Stimulated activated naive CD8-positive, alpha-beta T cell treated with anti-CD3 and anti-CD28 coated beads, Interleukin-15, amount 100 ng/mL, for 72 hours (primary cell): ENCODE measurements at places on chromosomes 1 and 21.

GRCh38 chr1:186165303-186165702, 209.8 kb downstream of the TPR start:
- DNase-seq: no peak

- DNase-seq: no peak
Measured at GRCh38 chr1:70247122-70247521, 25.9 kb downstream of the SRSF11 start.

- no peak for DNase-seq
Measured at GRCh38 chr21:15592271-15592860, 137.4 kb upstream of the USP25 start.

DNA sequence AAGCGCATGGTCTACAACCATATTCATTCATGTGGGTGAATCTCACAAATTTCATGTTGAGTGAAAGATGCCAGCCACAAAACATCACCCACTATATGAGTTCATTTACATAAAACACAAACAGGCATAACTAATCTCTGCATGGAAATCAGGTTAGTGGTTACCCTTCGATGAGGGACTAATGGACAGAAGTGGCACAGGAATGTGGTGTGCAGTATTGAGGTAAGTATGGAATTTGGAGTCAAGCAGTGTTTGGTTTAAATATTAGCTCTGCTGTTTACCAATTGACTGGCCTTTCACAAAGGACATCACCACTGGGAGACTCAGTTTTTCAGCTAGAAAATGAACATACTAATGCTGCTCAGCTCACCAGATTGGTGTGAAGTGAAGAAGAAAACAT, 24.2 kb downstream of the CCDC185 start:
- no peak for DNase-seq

GRCh38 chr1:41241354-41241748, 755 bp downstream of the SCMH1 start:
- DNase-seq: peak; percentile 65

DNA sequence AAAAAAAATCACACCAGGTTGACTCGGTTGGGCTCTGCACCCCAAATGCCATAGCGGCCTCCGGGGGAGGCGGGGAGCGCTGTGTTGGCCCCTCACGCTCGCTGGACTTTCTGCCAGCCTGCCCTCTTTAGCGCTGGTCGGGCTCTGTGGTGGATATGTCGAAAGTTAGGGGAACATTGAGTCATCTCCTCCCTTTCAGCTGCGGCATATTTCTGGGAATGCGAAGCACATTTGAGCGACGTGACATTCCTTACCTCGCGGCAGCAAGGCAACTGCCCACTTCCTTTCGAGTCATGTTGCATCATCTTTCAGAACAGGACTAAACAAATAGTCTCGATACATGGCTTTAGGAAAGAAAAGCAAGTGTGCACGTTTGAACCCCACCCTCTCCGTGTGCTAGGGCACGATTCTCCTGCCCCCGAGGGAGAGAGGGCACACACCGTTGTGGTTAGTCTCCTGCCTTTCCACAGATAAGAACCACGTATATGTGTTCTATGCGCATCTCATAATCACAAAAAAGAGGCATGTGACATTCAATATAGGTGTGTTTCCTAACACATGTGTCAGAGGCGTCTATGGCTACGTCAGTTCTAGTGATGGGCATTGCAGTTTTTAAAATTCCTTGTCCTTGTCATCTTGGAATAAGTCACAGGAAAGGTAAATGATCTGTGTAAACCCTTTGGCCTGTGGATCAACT, 105.9 kb upstream of the SLC45A1 start:
- DNase-seq: no peak

GRCh38 chr1:44698138-44698537, 23.6 kb downstream of the ARMH1 start:
- no peak for DNase-seq

DNA sequence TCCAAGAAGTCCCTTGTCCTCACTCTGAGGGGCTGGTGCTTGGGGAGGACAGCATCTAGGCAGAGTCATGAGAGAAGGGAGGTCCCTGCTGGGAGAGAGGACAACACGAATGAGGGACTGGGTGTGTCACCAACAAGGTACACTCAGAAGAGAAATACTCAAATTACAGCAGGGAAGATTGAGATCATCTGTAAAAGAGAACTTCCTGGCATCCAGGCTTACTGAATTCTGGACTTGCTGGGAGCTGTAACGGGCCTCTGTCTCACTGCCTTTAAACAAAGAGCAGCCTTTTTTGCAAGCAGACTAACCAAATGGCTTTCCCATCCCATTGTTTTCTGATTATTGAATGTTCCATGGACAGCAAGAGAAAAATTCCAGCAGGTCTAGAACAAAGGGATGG, 195.7 kb upstream of the RAB4A start:
- DNase-seq: no peak

DNA sequence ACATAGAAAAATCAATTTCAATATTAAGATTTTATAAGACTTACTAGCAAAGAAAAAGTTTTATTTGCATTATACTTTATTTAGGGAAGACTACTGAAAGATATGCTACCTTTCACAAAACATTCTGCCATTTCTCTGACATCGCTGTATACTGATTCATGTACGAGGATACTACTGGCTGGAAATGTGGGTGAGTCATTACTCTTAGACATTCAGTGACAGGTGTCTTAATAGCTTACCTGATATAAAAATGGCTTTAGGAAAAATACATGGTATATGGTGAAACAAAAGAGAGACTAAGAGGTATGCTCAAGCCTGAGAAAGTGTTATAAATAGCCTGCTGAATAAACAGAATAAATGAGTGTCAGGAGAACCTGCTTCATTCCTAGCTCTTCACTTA, 73.0 kb upstream of the EXO1 start:
- DNase-seq: no peak

DNA sequence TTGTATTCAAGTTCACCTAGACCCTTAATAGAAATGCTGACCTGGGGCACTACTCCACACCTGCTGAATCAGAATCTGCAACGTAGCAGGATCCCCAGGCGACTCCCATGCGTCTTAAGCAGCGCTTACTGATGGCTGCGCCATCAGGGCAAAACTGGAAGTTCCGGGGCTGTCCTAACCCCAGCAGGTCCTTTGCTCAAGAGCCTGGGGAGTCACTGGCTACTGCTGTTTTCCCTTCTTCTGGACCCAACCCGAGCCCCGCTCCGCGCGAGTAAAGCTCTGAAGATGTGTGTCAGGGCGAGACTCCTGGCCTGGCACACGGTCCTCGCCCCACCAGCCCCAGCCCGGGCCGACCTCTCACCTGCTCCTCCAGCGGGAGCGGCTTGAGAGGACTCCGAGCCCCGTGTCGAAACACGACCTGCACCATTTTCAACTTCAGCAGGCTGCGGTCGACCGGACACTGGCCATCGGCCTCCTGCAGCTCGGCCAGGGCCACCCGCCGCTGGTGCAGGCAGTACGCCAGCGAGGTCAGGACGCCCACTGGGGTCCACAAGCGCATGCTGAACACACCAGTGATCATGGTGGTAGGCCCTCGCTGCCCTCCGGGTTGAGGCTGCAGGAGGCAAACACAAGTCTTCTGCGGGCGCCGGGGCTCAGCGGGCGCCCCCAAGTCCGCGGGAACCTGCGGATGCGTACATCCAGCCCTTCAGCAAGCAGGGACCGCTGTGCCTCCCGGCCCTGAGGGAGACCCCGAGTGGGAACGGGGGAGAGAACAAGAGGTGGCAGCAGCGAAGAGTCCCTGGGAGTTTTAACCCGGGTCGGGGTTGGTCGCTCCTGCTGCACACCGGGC, 630 bp downstream of the ACP6 start:
- DNase-seq: peak; percentile 61

GRCh38 chr1:20558191-20558590, 5.8 kb downstream of the FAM43B start:
- no peak for DNase-seq

DNA sequence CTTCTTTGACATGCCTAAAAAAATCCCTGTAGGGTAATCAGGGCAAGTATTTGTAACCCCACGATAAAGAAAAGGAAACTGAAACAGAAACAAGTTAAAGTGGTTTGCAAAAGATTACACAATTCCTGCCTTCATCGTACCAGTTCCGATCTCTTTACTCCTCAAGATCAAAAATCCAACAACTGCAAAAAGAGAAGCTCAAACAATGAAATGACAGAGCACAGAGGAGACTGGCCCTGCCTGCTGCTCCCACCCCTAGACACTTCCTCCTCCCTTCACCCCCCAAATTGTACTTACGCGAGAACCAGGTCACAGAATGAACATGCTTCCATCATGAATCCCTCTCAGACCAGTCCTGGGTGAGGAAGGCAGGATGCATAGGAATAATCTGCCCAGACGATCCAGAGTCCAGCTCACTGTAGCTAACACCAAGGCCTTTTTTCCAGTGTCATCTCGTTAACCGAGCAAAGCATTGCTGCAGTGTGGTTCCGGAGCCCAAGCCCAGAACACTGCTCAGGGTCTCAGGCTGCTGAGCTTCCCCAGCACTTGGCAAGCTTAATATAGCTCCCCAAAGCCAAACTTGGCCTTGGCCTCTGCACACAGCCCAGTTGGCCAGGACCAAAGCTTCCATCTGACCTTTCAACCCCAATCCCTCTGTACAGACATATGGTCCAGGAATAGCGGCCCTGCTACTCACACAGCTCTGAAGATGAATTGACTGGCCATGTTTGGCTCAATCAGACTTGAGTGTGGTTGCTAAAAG, 20.3 kb downstream of the RXRG start:
- DNase-seq: no peak

DNA sequence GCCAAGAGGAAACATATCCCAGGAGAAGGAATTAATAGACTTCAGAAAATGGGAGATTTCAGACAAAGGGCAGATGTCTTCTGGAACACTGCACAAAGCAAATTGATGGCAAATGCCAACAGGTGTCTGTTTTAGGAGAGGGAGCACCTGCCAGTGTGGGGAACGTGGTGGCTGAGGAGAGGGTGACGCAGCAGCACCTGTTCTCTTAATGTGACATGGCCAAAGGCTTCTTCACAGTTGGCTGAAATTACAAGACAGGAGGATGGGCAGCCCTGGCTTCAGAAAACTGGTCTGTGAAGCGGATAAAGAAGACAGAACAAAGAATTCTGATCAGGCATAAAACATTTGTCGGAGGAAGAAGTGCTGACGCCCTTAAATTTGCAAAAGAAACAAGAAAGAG, 178.7 kb upstream of the RUNX1 start:
- no peak for DNase-seq

- no peak for DNase-seq
Measured at GRCh38 chr1:152141971-152142584, 16.9 kb downstream of the RPTN start.

DNA sequence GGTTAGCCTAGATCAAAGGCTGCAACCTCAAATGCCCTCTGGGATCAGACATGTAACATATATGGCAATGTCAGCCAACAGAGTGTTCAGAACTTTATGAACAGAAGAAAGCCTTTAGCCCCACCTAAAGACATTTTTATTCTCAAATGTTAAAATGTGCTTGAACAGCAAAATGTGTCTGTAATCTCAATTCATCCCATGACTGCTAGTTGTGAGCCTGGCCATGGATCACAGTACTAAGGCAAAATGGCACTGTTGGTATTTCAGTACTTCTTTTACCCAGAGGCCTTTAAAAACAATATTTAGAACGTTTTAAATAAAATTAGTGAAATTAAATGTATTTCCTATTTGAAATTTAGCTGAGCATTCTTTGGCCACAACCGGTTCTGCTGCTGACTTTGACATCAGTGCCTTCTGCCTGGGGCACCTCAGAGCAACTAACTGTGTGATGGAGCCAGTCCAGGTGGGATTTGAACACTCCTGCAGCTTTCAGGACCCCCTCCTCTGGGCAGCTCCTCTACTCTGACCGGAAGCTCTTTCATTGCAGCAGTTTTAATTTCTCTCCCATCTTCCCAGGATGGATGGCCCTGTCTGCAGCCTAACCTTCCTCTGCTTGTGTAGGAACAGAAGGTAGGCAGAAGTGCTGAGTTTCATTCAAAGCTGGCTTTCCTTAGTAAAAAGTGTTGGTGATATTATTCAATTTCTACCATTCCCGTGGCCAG, 68.3 kb upstream of the NFIA start:
- no peak for DNase-seq

DNA sequence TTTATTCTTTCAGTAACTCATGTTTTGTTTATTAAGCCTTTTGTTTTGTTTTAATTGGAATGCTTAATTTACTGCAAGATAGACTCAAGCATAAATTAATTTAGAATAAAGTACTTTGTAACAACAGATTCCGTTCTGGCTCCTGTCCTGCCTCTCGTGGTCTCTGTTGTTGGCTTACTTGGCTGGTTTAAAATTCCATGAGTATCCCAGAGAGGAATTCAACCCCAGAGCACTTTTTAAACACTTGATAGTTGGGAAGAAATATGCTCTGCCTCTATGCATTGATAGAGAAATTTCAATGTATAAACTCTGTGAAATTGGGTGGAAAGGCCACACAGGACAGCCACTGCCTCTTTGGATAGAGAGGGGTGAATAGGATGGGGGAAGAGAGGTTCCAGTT, 89.7 kb downstream of the ATP5PO start:
- DNase-seq: no peak

DNA sequence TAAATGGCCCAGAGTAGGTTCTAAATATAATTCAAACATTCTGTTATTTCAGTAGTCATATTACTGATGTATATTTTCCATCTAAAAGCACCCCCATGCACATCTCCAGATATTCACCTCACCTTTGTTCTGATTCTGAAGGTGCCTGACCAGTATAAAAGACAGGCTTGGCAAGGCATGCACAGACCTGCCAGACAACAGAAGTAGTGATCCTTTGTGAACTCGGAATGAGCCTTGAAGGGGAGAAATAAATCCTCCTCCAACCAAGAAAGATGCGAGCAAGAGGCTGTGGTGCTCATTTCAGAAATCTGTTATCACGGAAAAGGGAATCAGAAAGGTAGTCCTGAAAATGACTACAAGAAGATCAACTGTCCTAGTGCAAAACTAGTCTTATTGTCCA, 287.3 kb downstream of the VAV3 start:
- no peak for DNase-seq

DNA sequence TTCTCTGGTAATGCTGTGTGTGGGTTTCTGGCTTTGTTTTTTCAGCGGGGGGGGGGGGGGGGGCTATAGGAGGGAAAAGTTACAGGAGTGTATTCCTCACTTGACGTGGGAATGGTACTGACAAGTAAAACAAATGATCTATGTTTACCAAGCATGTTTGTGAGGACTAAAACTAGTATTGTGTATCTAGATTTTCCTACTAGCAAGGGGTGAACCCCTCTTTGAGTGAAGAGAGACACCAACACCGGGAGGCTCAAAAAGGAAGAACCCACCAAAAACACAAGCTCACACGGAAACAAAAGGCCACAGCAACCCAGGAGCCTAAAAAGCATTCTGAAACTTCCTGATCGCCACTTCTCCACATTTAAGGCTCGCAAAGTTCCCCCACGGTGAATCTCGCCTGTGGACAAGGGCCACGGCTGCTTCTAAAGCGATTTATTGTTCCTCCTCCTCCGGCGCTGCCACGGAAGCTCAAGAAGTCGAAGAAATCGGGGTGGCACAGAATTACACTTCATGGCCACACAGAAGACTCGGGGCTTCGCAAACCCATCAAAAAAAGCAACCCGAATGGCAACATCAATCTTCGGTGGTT, 703 bp downstream of the PUM1 start:
- DNase-seq: no peak

DNA sequence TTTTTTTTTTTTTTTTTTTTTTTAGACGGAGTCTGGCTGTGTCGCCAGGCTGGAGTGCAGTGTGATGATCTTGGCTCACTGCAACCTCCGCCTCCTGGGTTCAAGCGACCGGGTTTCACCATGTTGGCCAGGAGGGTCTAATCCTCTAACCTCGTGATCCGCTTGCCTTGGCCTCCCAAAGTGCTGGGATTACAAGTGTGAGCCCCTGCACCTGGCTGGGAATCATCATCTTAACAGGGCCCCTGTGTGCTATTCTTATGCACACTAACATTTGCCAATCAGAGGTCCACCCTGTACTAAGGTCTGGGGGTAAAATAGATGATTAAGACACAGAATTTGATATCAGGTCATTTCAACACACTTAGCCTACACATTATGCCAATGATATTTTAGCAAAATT, 278.7 kb upstream of the CHRM3 start:
- DNase-seq: no peak
